ENCODE measurements at places on chromosomes 11 and 22.

DNA sequence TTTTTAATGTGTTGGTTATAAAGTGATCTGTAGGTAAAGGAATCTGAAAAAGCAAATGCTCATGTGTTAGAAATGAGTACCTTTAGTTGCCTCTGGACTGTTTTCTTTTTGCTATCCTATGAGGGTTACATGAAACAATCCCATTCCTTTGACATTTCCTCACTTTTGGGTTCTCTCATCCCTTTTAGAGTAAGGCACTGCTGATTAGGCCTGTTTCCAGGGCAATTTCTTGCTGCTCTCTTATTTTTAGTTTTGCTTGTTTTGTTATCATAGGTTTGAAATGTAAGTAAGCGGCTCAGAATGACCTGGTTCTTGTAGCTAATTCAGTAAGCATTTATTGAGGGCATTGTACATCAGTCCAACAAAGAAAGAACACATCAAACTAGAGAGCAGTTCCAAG lies 138.9 kb downstream of the DDX10 start:
- DNase-seq: no peak

DNA sequence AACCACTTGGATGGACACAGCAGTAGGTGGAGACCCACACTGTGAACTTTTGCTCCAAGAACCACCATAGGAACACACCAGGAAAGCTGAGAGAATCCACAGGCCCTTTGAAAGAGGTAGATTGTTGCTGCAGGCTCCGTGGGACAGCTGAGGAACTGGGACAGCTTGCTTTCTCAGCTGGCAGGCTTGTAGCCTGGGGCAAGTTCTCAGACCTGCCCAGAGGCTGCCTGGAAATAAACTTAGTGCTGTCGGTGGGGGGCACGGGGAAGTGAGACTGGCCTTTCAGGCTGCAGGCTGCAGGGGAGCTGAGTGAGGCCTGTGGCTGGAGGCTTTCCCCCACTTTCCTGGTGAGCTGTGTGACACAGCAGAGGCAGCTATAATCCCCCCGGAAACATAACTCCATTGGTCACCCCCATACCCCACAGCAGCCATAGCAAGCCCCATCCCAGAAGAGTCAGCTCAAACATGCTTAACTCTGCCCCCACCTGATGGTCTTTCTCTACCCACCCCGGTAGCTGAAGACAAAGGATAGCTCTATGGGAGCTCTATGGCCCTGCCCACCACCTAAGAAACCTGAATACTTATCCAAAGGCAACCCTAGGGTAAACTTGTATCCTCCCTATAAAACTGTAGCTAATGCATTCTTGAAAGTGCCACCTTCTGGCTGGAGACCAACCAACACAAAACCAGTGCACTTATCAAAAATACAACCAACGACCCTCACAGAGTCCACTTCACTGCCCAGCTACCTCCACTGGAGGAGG lies 21.4 kb upstream of the ACRV1 start:
- no peak for DNase-seq

GRCh38 chr11:65427691-65428577 lies 5.3 kb downstream of the NEAT1 start:
- no peak for DNase-seq

- no peak for DNase-seq
These were observed 1.6 kb downstream of the SDF2L1 start for GRCh38 chr22:21643533-21644357.

DNA sequence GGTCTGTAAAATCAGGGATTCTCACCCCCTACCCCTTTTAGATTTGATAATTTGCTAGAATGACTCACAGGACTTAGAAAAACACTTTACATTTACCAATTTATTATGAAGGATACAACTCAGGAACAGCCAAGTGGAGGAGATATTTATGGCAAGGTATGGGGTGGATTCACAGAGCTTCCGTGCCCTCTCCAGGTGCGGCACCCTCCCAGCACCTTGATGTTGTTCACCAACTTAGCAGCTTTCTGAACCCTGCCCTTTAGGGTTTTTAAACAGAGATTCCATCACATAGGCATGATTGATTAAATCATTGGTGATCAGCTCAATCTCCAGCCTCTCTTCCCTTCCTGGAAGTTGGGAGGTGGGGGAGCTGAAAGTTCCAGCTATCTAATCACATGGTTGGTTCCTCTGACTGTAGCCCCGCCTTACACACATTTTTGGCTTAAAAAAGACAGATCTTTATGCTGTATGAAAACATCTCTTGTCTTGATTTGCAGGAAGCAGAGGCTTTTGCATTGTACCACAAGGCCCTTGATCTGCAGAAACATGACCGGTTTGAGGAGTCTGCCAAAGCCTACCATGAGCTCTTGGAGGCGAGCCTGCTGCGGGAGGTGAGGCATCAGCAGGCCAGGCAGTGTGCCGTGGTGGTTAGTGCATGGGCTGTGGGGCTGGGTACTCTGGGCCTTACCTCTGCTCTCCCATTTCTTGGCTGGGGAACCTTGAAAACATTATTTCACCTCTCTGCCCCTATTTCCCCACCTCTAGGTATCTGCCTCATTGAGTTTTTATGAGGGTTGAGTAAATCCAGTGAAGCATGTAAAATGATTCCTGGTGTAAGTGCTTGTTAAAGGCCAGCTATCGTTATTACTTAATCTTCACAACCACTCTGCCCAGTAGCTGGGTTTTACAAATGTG lies 27.0 kb downstream of the CABIN1 start:
- DNase-seq: no peak

DNA sequence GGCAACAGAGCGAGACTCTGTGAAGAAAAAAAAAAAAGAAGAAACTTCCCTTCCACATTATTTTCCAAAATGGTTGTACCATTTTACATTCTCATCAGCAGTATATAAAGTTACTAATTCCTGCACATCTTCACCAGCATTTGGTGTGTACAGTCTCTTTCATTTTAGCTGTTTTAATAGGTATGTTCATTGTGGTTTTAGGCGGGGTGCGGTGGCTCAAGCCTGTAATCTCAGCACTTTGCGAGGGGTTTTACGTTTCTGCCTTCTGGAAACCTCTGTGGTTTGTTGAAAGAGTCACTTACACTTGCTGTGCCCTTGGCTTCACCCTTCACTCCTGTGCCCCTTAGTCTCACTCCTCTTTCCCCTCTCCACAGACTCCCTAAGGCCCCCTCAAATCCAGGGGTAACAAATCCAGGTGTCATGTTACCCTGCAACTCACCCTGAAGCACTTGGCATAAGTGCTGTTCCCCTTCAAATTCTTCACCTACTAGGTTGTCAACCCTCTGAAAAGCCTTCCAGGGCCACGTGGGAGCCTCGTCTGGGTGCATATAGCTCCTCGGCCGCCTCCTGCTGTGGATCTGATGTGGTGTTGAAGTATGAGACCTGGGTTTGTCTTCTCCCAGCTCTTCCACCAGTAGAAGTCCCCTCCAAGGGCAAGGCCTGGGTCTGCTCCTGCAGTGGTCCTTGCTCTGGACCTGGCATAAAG lies 20.8 kb downstream of the TOB2 start:
- DNase-seq: no peak

DNA sequence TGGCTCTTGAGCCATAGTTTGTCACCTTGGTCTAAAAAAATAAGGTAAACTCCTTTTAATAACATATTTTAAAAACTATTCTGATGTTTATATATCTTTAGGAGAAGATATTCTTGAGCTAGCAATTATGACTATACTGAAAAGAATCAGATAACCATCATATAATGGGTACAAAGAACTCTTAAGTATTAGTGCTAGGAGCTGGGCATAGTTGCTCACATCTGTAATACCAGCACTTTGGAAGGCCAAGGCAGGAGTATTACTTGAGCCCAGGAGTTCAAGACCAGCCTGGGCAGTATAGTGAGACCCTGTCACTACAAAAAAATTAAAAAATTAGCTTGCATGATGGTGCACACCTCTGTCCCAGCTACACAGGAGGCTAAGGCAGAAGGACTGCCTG lies 54.0 kb upstream of the B3GNT6 start:
- no peak for DNase-seq

GRCh38 chr22:27223317-27224177 lies 566.2 kb downstream of the MIAT start:
- DNase-seq: no peak

GRCh38 chr22:25061605-25062376 lies 109.3 kb downstream of the KIAA1671 start:
- DNase-seq: no peak

- DNase-seq: peak; percentile 57
These were observed 192.7 kb downstream of the NAV2 start for GRCh38 chr11:19905280-19905853.

Data from NCI-H2081 (cell line).